ENCODE measurements at places on chromosomes 6 and 20.

DNA sequence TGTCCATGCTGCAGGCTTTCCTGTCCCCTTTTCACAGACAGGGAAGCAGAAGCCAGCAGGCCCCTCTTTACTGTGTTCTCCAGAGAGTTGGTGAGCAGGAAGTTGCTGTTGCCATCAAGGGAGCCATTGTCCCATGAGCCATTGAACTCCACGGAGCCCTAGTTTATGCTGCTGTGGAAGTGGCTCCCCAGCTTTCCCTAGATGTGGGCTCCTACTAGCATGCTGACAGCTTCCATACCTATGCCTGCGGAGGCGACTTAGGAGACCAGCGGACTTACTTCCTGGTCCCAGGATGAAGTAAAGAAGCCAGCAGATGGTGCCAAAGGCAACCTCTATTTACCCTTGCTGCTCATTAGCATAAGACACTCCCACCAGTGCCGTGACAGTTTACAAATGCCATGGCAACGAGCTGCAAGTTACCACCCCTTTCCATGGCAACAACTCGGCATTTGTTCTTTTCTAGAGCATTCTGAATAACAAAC lies 30.8 kb upstream of the FKBP1A start:
- no peak for DNase-seq

GRCh38 chr6:145561095-145562072 lies 173.9 kb downstream of the EPM2A start:
- DNase-seq = no peak

DNA sequence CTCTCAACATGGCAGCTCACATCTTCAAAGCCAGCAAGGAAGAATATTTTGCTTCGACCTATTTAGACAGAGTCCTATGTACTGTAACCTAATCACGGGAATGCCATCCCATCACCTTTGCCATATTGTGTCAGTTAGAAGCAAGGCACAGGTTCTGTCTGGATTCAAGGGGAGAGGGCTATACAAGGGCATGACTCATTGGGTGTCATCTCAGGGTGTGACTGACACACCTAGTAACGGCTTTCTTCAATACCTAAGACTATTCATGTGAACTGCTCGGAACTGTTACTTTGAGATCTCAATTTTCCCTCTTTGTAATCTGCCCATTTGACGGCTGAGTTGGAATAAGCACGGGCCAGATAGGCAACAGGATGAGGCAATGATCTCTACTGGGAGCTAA lies 135.6 kb upstream of the HDGFL1 start:
- DNase-seq = no peak

DNA sequence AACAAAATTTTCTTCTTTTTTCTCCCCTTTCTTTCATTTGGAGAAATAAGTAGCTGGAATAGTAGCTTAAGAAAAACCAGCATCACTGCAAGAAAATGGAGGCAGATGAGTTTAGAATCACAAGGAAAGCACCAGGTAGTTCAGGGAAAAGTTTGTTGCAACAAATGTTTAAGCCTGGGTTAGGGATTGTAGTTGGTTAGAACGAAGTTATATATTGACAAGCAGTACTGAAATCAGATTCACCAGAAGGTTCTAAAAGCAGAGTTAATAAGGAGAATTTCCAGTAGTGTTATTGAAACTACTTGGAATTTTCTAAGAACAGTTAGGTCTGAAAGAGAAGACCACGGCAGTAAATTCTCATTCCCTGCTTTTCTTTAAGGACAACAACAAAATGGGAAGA lies 70.2 kb downstream of the BMP2 start:
- DNase-seq = no peak

DNA sequence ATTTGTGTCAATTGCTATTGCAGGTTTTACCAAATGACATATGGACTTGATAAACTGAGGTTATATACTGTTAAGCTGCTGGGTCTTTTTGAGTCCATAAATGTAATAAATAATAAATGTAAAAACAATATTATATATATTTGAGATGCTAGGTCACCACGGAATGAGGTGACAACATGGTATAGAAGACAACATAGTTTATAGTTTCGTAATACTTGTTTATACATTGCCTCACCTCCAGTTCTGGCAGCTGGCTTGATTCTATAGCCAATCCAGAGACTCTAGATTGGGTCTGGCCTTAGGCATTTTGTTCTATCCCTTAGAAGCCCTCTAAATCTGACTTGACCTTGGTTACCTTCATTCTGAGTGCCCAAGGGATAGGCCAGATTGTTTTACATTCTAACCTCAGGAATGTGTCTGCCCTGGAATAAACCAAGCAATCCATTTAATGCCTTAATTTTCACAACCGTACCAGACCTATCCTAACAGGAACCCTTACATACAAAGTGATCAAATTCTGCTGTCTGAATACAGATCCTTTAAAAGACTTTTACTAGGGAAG lies 61.5 kb upstream of the STXBP5 start:
- no peak for DNase-seq

- DNase-seq = no peak
Observed at GRCh38 chr6:101402622-101403031, 9.1 kb downstream of the GRIK2 start.

DNA sequence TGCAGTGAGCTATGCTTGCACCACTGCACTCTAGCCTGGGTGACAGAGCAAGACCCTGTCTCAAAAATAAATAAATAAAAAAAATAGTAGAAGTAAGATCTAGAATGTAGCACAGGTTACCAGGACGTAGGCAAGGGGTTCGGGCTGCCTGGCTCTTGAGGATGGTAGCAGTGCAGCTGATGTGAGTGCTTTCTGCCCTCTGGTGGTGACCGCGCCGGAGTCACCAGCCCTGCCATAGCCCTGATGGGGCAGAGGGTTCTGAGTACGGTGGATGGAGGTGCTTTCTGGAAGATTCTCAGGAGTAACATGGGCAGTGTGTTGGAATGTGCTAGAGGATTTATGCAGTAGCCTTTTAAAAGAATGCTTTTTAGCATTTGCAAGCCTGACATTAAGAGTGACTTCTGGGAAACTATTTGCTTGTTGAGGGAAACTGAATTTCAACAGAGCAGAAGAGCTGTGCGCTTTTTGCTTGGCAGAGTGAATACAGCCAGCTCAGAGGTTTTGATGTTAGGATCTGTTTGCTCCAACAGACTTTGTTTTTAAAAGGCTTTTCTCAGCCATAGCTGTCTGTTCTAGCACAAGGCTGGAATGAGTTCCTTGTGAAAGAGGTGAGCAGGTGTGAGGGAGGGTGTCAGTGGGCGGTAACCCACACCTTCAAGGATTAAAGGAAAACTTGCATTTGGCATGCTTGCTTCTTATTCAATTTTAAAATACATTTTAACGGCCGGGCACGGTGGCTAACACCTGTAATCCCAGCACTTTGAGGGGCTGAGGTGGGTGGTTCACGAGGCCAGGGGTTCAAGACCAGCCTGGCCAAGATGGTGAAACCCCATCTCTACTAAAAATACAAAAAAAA lies 65.9 kb downstream of the PTPN1 start:
- DNase-seq = peak; percentile 79

DNA sequence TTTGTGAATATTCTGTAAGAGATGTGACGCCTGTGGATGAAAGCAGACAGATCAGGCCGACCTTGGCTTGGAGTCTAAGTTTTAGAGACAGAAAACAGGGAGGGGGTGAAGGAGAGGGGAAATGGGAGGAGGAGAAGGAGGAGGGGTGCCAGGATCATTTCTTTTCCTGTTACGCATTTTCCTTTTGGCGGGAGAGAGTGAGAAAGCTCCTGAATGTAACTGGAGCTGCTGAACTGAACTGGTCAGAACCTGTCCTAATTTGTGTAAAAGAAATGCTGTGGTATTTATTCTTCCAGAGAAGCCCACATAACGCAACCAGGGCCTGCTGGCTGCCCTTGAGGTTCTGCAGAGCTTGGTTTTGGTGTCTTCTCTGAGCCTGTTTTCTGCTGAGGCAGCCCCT lies 41.9 kb downstream of the UTRN start:
- DNase-seq = no peak

- DNase-seq = no peak
Observed at GRCh38 chr20:17816804-17817587, 117.2 kb downstream of the BANF2 start.

GRCh38 chr6:30768634-30769087 lies 24.3 kb upstream of the IER3 start:
- no peak for DNase-seq

DNA sequence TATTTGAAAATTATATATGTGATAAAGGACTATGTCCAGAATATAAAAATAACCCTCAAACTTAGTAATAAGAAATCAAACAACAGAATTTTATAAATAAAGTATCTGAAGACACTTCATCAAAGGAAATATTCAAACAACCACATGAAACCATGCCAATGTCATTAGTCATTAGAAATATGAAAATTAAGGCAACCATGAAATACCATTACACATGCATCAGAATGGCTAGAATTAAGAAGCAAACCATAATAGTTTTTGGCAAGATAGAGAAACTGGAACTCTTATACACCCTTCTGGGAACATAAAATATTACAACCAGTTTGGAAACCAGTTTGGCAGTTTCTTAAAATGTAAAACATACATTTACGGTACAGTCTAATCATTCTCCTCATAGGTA lies 137.2 kb upstream of the ADGRB3 start:
- DNase-seq = no peak

DNA sequence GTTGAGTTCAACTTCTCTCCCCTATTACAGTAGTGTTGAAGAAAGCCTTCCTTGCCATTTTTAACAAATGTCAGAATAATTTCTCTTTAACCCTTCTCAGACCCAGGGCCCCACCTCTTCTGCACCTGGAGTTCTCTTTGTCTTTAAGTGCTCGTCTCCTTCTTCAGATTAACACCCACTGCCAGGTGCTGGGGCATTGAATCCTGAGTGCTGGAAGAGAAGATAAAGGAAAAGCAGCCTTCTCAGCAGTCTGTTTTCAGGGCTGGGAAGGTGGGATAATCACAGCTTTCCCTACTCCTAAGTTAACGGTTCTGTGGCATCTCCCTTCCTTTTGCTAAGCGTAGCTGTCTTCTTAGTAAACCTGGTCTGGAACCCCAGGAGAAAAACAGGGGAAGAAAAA lies 114.6 kb upstream of the TAB2 start:
- no peak for DNase-seq

DNA sequence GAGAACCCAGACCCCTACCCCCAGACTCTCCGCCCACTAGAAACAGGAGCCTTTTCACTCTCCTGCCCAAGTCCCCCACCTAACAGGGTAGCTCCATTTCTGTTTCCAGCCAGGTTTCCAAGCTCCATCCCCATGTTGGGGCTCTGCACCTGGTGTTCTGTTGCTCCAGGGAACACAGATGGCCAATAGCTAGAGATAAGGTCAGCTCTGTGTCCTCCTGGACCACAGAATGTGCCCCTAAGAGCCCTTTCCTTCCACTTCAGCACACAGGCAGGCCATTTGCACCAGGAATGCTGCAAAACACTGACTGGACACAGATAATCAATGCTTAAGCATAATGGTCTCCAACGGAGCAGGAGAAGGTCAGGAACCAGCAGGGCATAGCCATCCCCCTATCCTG lies 159.4 kb downstream of the QRSL1 start:
- no peak for DNase-seq

DNA sequence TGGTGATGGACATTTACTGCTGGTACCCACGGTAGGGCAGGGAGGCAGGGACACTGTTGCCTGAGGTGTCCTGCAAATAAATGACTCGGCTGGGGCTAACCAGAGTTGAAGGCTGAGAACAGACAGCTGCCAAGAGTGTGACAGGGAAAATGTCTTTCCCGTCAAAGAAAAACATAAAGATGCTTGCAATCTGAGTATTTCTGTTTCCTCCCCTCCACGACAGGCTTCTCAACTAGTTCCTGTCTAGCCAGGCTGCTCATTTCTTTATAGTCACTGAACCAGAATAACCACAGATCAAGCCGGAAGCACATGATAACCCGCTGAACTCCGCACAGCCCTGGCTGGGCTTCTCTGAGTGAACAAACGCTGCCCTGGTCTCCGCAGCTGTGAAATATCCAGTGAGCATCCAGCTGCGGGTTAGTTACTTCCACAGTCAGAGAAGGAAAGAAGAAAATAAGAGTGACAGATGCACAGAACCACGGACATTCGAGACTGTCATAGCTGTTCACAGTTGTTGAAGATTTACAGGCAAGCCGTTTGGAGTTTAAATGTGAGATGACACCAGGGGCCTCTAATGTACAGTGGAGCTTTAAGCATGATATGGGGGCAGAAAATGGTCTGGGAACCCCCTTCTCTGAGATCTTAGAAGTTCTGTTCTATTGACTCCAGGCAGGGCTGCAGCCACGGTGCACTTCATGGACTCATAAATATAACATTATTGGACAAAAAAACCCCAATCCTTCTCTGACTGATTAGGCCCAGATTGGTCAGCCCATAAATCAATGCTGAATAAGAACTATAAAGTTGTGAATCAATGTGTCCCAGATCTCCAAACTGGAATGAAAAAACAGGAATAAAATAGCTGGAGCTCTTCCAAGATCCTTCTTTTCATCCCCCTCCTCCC lies 299.9 kb upstream of the SUPT3H start:
- no peak for DNase-seq

GRCh38 chr6:89888138-89888514 lies 6.1 kb upstream of the GJA10 start:
- DNase-seq = no peak

- DNase-seq = no peak
Observed at GRCh38 chr6:118444796-118445195, 103.3 kb upstream of the PLN start.

DNA sequence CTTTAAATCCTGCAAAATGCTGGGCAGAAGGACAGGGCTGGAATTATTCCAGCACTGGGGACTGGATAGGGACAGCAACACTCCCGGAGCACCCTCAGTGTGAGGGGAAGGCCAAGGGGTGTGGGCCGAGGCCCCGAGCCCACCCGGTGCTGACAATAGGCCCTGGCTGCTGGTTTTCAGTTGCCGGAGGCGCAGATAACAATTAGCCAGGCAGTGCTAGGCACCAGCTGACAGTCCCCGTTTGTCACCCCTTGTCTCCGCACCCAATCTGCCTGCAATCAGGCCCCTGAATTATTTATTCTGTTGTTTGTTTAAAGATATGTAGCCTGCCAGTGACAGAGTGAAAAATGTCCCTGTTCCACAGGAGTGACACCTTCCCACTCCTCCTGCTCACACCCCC lies 120.0 kb downstream of the GRM4 start:
- DNase-seq = no peak

Data from hematopoietic multipotent progenitor cell (in vitro differentiated cells).